NCI-H187 treated with DMSO at 0.1 percent for 48 hours (cell line): ENCODE measurements at places on chromosomes 11 and 22.

DNA sequence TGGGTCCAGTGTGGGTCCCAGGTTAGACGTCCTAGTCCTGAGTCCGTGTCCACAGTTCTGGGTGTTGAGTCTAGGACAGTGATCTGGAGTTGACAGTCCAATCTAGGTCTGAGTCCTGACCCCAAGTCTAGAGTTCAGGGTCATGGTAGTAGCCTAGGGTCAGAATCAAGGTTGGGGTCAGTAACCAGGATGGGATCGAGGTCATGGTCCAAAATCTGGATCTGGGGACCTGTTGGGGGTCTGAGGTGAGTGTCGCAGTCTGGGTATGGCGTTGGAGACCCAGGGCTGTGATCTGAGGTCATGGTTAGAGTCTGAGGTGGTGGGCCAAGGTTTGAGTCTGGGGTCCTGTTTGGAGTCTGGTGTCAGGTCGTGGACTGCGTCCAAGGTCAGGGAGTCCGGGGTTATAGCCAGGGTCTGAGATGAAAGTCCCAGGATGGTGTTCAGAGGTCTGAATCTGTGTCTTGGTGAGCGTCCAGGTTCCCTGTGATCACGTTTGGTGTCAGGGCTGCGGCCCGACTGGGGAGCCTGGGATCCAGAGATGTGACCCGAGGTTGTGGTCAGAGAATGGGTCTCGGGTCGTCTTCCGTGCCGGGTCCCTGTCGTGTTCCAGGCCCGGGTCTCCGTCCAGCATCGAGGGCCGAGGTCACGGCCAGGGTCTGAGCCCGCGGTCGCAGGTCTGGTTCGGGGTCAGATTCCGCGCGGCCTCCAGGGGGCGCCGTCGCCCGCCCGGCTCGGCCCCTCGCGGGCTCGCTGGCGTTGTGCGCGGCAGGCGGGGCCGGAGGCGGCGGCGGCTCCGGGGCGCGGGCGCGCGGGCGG is 432 bp upstream of the GRK2 start:
- DNase-seq, result no peak

GRCh38 chr22:20125201-20126174 is 6.1 kb upstream of the ZDHHC8 start:
- no peak for DNase-seq

DNA sequence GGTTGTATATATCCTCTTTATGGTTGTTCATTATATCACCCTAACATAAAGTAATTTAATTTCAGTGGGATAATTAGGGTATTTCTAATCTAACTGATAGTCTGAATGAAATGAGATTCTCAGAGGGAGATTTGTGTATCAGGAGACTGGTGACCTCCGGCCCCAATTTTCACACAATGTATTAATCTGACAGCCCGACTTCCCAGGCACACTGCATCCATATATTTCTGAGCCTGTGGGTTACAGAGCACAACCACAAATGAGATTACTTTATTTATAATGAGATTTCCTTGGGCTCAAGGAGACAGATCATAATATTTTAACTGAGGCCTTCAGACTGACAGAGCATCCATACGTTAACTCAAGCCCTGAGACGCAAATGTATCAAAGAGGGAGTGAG is 125.9 kb downstream of the RCN1 start:
- no peak for DNase-seq

DNA sequence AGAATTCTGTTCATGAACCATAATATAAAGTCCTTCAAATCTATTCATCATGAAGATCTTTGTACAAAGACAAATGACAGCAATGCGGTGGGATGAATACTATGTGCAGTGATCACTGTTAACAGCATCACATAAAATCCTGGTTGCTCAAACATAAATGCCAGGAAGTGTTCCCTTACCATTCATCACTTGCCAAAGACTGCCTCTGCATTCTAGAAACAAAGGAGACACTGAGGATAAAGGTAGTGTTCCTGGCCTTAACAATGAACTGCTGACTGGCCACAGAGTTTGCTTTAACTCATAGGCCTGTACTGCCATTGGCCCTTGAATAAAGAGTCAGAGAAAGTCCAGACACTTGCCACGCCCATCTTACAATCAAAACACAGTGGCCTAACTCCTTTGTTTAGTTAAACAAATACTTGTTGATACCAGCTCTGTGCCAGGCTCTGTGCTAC is 29.5 kb downstream of the C2CD3 start:
- no peak for DNase-seq

GRCh38 chr11:64140082-64140481 is 25.8 kb downstream of the MACROD1 start:
- no peak for DNase-seq

DNA sequence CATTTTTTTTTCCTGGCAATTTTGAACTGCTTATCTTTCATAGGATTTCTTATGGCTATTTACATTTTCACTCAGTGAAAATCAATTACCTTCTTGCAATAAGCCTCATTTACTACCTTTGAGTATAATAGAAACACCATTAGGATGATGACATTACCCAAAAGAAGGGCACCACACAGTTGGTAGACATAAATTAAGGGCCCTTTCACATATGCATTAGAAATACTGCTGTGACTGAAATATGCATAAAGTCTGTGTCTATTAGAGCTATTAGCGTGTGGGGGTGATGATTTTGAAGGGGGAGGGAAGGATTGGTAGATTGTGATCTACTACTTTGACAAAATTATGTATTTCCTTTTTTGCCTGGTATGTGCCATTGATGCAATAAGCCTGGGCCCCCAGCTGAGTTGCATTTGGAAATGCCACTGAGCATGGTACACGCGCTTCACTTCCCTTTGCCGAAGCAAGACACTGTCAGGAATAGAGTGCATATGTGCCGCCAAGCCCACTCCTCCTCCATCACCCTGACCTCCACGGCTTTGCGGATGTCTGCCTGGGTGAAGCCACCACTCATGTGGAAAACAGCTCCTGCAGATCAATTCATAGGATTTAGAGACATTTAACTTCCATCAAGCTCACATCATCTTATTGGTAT is 339.3 kb downstream of the DCDC1 start:
- DNase-seq, result no peak

DNA sequence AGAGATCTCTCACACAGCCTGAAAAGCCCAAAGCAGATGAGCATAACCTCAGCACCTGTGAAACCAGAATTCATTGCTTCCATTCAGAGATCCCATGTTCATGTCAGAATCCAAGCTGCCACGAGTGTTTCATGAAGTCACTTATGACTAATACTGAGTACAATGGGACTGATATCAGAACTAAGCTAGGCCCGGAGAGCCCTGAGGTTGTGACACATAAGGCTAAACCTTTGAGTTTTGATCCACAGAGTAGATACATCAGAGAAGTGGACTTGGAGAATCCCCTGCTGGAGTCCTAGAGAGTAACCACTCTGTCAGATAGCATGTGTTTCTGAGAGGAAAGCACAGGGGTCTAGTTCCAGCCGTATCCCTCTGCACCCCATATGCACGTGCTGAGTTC is 890 bp upstream of the GLYATL1 start:
- no peak for DNase-seq

GRCh38 chr11:44613153-44613552 is 47.7 kb downstream of the CD82 start:
- no peak for DNase-seq

DNA sequence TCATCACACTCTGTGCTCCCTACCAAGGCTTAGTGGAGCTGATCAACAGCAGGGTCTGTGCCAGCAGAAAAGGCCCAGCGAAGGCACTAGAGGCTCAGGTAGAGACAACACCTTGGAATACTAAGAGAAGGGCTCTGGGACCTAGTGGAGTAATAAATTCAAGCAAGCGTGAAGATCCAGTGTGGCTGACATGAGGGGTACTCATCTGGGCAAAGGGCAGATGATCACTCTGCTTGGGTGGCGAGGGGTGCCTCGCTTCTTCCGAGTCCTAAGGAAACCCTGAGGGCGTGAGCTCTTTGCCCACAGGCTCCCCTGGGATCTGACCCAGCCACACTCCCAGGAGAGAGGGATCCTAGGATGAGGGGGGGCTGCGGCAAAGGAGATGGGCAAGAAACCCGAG is 3.5 kb upstream of the TPBGL start:
- no peak for DNase-seq

DNA sequence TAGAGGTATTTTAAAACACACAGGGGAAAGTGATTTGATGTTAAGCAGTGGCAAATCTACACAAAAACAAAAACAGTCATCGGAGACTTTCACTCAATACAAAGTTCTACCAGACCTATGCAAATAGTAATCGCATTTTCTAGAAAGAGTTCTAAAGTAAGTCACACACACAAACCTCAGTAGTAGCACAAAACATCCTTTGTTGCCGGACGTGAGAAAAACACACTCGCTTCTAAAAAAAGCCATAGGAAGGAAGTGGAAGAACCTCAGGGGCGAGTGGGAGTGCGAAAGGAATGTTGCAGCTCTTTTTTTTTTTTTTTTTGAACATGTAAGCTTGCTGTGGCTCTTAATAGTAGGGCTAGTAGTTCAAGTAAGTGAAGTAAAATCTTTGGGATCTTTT is 88.9 kb downstream of the MAML2 start:
- DNase-seq, result no peak

GRCh38 chr11:9624448-9624847 is 39.4 kb upstream of the SWAP70 start:
- no peak for DNase-seq

DNA sequence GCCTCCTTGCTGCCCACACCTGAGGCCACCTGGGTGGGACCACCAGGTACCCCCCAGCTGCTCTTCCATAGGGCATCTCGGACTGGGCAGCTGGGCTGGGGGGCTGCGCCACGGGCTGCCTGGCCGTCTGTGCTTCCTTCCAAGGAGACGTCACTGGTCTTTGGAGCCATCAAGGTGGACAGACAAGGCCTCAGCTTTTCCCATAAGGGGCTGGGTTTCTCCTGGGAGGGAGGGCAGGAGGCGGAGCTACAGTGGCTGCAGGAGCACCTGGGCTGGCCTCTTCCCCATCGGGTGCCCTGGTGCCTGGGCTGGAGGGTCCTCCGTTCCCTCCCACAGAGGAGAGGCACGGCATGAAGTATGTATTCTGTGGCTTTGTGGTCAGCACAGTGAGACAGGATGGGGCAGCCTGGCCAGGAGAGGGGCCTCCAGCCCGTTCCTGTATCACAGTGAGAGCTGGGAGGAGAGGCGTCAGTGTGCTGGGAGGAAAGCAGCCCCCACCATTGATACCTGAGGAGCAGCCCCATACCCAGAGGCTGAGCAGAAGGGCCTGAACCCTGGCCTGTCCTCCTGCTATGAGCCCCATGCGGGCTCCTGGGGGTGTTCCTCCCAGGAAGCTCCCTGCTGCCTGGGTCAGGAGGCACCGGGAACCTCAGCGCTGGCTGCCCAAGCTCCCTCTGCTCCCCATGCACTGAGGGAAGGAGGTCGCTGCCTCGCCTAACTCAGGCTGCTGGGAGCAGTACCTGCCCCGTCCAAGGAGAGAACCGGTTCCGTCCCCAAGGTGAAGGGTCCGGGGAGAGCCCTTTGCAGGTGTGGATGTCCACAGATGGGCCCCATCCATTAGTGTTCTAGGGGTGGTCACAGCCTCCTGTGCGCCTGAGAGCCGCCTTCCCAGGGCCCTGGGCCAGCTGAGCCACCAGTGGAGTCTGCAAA is 1075.0 kb downstream of the BRD1 start:
- DNase-seq, result no peak

DNA sequence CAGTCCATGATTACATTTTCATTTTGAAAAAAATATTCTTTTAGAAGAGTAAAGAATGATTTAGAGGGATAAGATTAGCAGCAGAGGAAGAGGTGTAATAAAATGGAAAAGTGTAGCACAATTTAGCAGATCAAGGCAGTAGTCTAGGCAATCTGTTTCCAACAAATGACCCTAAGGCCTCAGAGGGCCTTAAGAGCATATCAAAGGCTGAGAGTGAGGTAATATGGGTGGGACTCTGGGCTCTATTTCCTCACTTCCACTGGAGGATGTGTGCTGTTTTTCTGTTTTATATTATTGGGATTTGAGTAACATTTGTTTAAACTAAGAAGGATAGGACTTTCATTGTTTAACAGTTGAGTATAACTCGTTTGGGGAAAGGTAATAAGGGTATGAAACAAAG is 28.8 kb downstream of the CCDC81 start:
- DNase-seq, result no peak

DNA sequence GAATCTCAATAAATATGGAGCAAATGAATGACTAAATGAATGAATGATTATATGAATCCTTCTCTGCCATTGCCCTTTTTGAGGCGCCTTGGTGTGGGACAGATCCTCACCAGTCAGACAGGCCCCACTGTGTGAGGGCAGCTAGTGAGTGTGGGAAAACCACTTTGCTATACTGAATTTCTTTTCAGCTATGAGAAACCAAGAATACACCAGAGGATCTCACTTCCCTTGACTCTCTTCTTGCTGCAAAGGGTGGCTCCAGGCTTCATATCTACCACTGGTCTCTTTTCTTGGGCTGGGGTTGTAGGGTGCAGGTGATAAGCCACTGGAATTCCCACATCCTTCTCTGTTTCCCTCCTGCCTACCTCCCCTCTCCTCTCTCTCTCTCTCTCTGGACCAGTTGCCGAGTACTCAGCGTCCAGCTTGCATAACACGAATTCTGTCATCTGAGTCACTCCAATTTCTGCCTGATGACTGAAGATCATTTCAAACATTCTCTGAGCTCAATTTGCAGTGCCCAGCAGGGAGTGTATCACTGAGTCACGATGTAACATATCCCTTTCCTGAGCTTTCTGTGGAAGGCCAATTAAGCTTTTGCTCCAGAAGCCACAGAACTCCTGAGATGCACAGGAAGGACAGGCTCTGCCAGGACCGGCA is 304.3 kb upstream of the NCAM1 start:
- DNase-seq, result no peak

DNA sequence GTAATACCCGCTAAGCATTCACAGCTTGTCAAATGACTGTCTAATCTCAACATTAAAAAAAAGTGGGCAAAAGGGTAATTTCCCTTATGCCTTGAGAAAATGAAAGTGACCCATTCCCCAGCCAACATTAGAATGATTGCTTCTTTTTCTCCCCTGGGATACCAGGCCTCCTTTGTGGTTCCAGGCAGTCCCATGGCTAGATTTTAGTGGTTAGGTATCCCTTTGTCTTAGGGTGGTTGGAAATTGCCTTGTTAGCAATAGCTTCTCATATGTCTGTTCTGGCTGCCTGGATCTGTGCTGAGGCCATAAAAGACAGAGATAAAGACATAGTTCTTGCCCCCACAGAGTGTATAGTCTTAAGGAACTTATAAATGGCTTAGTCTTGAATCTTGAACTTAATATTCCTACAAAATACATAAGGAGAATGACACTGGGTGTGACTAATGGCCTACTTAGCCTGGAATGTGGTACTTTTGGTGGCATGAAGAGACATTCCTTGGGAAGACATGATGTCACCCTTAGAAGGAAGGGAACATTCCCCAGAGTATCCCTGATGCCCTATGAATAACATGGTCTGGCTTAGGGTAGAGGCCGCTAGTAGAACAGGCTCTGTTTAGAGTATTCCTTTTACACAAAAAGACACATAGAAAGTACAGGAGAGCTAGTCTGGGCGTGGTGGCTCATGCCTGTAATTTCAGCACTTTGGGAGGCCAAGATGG is 90.3 kb downstream of the ZBTB16 start:
- DNase-seq, result no peak
